ENCODE measurements at places on chromosomes 6 and 20.
A peak's percentile ranks its signal among the peaks of the same experiment; 100 is the strongest.

DNA sequence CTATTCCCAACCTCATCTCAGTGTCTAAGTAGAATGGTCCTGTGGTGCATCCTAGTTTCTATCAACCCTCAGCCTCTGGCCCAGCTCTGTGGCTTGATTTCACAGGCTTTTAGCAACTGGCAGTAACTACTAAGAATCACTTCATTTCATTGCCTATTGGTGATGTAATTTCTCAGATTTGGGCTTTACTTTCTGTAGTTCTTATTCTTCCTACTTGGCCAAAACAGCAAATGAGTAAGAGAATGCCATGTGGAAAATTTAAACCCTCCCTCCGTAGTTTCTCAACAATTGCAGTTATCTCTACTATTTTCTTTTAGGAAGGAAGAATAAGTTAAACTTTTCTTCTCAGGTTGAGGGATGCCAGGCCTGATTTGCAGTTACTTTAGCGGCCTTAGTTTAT lies 387.3 kb downstream of the CDKAL1 start:
- DNase-seq, result no peak

DNA sequence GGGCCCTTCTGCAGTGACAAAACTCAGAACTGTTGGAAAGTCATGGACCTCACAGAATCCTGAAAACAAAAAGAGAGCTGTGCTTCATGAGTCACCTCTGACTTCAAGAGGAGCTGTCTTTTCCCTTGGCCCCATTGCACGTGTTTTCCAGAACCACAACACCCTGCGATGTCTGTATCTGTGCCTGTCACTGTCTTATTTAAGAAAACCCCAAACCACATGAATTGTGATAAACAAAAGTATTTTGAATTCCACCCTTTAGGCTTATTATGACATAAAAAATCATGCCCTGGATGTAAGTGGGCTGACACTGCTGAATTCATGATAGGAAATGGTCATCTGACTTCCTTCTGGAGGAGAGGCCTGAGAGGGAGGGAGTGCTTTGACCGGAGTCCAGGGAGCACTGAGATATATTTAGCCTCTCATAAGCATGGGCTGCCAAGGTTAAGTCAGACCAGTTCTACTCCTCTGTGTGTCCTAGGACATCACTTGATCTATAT lies 96.4 kb upstream of the DUSP22 start:
- DNase-seq, result no peak

GRCh38 chr20:62874964-62875344 lies 13.3 kb upstream of the TCFL5 start:
- DNase-seq, result no peak

DNA sequence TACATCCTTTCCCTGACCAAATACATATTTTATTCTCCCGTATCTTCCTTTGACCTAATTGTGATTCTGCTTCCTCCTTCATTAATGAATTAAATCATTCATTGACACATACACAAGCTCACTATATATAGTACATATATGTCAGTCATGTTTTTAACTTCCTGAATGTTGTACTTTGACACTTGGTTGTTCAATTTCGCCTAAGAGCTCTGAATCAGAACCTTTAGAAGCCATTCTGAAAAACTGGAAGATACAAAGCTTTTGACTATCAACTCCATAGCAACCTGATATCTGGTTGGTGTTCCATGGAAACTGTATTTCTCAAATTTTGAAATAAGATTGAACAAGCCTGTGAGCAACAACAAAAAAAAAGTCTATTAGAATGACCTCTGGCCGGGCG lies 27.3 kb upstream of the HFE start:
- no peak for DNase-seq

GRCh38 chr6:93858213-93858612 lies 438.9 kb upstream of the EPHA7 start:
- DNase-seq, result no peak

DNA sequence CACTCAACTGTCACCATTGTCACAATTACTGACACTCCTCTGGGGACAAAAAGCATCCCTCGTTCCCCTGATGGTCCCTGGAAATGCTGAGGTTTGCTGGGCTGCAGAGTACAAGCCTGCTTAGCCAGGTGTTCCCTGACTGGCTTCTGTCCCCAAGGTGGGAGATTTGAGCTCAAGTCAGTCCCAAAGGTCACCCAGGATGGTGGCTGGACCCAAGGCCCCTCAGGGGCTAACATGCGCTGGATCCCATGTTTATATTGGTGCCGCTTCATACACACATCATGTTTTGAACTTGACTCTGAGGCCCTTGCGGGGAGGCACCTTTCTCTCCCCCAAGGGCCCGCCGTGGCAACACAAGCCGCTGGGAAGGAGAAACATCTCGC lies 44.2 kb downstream of the PMEPA1 start:
- DNase-seq, result no peak

DNA sequence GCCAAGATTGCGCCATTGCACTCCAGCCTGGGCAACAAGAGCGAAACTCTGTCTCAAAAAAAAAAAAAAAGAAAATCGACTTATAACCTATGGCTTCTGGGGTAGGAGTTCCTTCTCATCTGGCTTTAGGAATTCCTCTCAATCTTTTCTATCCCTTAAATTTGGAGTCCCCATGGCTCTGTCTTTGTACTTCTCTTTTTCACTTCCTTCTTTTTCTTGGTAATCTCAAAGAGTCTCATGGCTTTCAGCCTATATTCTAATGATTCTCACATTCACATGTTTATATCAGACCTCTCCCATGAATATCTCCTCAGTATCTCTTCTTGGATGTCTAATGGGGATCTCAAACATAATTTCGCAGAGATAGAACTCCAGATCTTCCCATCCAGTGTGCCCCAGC lies 42.8 kb upstream of the RALGAPA2 start:
- no peak for DNase-seq

GRCh38 chr6:167420177-167420576 lies 95.3 kb downstream of the TTLL2 start:
- no peak for DNase-seq

GRCh38 chr6:50362706-50363105 lies 313.0 kb upstream of the DEFB112 start:
- DNase-seq, result no peak

DNA sequence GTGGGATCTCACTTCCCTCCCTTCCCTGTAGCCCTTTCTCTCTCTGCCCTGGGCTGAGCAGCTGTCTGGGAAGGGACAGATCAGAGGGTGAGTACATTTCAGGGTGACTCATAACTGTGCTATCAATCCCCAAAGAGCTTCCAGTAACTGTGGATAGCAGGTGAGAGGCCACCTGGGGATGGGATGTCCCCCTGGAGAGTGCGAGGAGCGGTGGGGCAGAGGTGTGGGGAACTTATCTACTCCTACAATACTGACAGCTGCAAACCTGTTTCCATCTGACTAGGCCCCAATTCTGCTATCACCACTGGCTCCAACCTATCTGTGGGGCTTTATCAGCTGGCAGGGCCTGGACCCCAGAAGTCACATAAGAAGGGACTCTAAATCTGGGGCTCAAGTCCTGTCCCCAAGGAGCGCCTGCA lies 32.6 kb downstream of the KCNK5 start:
- no peak for DNase-seq

GRCh38 chr6:81381382-81381916 lies 371.0 kb downstream of the TENT5A start:
- no peak for DNase-seq

- DNase-seq, result no peak
Measured at GRCh38 chr6:21438986-21439352, 154.6 kb upstream of the SOX4 start.

DNA sequence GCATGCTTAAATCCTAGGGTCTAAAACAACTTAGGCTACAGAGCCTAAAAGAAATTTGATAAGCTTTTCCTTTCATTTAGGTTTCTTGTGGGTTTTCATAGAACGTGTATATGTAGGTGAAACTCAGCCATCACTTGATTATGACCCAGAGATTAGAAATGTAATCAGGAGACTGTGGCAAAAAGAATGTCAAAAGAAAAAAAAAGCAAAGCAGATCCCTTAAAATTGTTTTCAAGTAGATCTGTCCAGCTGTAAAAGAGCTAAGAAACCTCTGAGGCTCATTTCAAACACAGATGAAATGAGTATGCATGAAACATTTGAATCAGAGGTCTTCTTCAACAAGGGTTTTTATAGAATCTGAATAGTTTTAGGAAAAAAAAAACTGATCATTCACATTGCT lies 341.3 kb upstream of the PRDM1 start:
- DNase-seq, result no peak

- DNase-seq, result no peak
Measured at GRCh38 chr6:14612016-14612980, 494.7 kb downstream of the CD83 start.

- DNase-seq, result no peak
Measured at GRCh38 chr20:44460795-44461141, 14.9 kb upstream of the TTPAL start.

GRCh38 chr6:786946-787763 lies 94.2 kb upstream of the EXOC2 start:
- no peak for DNase-seq

DNA sequence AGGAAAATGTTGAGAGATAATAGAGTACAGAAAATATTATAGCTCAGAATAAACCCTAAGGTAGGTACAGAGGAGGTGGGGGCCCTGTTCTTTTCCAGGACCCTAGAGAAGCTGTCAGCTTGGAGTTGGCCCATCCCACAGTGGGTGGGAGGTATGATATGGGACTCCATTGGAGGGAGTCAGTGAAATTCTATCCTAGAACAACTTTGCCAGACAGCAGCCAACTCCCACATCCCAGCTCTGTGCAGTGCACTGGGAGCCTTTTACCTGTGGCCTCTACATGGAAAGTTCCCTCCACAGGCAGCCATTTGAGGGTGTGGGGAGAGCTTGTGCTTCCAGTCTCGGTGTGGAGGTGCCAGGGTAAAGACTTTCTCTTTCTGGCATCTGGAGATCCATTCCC lies 36.8 kb upstream of the CLIC5 start:
- no peak for DNase-seq

DNA sequence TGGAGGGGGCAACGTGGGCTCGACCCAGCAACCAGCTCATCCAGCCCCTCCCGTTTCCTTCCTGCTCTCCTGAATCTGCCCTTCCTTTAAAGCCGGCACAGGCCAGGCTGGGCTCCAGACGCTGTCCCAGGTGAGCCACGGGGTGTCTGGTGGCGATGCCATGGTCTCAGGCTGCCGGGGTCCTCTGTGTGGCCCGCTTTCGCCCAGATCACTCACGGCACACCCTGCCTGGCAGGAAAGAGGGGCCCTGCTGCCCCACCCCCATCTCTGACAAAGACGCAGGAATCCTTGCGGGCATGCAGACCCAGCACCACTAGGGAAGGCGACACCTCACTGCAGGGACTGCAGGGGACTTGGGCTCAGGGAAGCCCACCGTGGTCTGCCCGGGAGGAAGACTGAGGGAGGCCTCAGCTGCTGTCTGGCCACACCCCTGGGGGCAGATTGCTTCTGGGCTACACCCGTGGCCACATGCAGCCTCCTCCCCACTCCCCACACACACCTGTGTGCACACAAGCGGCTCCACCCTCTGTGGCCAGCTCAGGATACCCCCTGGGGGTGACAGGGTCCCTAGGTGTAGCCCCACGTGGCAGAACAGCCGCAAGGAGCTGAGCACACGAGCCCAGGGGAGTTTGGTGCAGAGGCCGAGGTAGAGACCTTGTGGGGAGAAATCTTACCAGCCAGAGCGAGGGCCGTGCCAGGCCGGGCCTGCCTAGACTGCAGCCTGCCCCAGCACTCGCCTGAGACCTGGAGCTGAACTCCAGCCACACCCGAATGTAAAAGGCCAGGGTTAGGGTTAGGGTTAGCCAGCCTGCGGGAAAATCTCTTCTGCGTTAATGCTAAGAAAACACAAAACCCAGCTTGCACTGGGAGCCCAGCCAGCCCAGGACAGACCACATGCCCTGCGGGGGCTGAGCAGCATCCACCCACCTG lies 104.6 kb downstream of the DLL1 start:
- peak; percentile 84 for DNase-seq

GRCh38 chr6:51953246-51953645 lies 134.2 kb downstream of the PKHD1 start:
- DNase-seq, result no peak

- peak; percentile 67 for DNase-seq
Measured at GRCh38 chr6:167211881-167212712, 54.3 kb upstream of the GPR31 start.
